ENCODE measurements at places on chromosomes 6 and 20.

DNA sequence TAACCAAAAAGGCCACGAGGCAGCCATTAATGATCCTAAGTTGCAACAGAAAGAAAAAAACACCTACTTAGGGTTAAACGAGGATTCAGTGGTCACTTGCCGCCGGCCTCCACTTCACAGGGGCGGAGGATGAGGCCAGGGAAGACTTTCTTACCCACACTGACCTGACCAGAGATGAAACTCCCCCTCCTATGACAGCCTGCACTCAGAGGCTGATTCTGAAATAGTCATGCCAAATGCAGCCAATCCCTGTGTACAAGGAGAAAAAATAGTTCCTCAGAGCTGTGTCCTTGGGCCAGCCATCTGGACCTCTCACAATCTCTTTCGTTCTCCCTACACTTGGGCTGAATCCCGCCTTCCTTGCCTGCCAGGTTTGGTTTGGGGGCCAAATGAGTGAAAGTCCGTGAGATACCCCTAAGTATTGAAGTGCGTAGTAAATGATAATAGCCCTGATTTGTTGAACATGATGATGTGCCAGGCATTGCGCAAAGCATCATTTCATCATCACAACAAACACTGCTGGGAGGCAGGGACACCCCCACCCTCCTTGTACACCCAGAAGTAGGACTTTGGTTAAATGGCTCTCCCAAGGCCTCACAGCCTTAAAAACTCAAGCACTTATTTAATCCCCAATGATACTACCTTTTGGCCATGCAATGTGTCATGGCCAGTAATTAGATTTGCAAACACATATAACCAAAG is 3.2 kb upstream of the IRF4 start:
- no peak for DNase-seq

DNA sequence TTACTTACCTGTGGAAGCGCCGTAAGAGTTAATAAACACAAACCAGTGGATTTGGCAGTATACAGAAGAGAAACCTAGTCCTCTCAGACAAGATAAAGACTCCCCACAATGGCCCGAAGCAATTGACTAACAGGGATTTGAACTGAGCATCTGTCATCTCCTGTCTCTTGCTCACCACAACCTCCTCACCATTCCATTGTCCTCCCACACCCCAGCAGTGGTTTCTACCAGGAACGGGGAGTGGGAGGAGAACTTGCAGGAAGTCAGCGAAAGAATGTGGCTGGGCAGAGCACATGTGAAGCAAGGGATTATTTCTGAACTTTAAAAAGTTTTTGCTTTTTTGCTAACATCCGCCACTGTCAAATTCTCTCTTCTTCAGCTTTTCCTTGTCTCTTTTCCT is 24.6 kb upstream of the TAAR1 start:
- DNase-seq: no peak

DNA sequence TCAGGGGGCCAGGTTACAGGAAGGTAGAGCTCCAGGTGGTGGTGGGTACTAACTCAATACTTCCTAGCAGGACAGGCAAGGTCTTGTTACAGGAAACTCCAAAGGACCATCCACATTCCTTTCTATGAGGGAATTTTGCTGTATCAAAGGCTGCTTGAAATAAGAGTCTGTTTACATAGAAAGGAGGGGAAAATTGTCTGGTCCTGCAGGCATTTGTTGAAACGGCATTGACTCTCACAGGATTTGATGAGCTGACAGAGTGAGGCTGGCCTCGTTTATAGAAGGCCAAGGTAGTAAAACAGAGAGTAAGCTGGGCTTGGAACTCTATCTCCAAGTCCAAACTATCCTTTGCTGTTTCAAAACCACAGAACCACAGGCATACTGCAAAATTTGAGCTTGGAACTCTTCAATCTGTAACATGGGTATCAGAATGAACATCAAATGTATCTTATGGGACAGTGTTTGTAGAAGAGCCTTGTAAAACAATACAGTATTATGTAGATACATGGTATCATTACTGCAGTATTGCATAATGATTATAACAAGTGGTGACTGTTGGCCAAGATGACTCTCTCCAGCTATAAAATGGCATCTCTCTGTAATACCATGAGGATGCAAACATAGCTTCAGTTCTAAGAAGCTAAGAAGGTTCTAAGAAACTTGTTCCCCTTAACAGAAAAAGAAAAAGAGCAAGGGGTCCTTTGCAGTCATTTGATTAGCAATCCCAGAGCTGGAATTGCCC is 61.5 kb downstream of the TRAM2 start:
- no peak for DNase-seq

GRCh38 chr6:122385857-122386612 is 13.4 kb upstream of the HSF2 start:
- DNase-seq: no peak

DNA sequence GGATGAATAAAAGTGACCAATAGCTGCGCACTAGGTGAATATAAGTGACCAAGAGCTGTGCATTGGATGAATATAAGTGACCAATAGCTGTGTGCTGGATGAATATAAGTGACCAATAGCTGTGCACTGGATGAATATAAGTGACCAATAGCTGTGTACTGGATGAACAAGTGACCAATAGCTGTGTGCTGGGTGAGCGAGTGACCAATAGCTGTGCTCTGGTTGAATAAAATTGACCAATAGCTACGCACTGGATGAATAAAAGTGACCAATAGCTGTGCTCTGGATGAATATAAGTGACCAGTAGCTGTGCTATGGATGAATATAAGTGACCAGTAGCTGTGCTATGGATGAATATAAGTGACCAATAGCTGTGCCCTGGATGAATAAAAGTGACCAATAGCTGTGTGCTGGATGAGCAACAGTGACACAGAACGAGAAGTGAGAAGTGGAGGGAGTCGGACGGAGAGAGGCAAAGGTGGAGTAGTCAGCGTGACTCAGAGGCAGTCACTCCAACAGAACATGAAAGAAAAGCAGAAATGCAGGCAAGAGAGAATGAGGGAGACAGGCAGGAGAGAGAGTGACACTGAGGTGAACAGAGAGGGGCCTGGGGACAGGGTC is 38.5 kb downstream of the RBM38 start:
- DNase-seq: no peak

DNA sequence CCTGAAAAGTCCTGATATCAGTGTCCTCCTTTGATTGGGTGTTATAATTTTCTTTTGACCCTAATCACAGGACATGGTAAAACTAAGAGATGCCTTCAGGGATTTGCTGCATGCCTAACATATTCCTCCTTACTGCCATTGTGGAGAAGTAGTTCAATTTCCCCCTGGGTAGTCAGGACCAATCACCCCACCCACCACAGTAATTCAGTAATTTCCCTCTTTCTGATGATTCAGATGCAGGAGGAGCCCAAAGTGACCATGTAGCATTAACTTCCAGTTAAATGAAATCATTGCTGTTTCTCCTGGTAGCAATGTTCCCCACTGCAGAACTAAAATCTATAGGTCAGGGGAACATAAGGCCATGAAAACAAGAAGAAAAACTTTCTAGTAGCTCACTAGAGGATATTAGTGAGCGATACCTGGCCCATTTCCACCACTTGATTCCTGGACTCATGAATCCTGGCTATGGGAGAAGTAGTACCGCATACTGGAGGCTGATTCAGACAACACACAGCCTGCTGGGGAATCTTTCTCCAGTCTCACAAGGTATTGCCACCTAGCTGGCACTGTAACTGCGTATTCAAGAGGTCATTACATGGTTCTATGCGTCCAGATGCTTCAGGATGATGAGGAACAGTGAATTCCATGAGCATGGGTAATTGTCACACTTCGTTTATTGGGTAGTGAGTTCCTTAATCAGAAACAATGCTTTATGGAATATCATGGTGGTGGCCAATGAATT is 561.2 kb downstream of the HAO1 start:
- DNase-seq: no peak

DNA sequence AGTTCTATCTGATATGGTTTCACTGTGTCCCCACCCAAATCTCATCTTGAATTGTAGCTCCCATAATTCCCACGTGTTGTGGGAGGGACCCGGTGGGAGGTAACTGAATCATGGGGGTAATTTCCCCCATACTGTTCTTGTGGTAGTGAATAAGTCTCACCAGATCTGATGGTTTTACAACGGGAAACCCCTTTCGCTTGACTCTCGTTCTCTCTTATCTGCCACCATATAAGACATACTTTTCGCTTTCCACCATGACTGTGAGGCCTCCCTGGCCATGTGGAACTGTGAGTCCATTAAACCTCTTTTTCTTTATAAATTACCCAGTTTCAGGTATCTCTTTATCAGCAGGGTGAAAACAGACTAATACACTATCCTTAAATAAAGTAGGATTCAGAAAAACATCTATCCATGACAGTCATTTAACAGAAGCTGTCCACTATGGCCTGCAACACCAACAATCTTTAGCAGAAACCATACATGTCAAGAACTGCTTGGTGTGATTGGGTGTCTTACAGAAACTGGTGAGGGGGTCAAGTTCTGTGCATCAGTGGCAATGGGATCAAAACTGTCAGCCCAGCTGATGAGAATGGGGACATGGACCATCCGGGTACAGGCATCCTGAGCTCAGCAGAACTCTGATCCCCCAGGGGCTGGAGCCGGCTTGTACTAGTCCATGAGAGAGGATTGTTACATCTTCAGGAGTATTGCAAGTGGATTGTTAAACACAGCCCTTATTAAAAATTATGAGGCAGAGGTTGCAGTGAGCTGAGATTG is 59.2 kb downstream of the SCML4 start:
- no peak for DNase-seq

GRCh38 chr6:34386316-34387137 is 5.9 kb downstream of the NUDT3 start:
- DNase-seq: no peak

- no peak for DNase-seq
These were observed 157.2 kb upstream of the CARMIL1 start for GRCh38 chr6:25122001-25122400.

- peak; percentile 81 for DNase-seq
These were observed 94.0 kb downstream of the SHLD1 start for GRCh38 chr20:5844063-5844681.

GRCh38 chr6:106574741-106575458 is 54.4 kb downstream of the RTN4IP1 start:
- DNase-seq: no peak

- DNase-seq: no peak
These were observed 831.2 kb downstream of the KIF16B start for GRCh38 chr20:15742087-15742486.

GRCh38 chr6:105401247-105402089 is 1.4 kb downstream of the PREP start:
- no peak for DNase-seq

GRCh38 chr6:73308712-73309534 is 45.2 kb downstream of the DPPA5 start:
- DNase-seq: no peak

GRCh38 chr6:158837684-158838625 is 18.8 kb upstream of the EZR start:
- no peak for DNase-seq

GRCh38 chr6:15444081-15444731 is 198.3 kb downstream of the JARID2 start:
- DNase-seq: no peak

- DNase-seq: no peak
These were observed 40.5 kb downstream of the HMGN3 start for GRCh38 chr6:79193971-79194370.

- DNase-seq: no peak
These were observed 340.4 kb downstream of the SYNE1 start for GRCh38 chr6:152296648-152297376.

- DNase-seq: no peak
These were observed 37.1 kb downstream of the GINS1 start for GRCh38 chr20:25444556-25444955.

DNA sequence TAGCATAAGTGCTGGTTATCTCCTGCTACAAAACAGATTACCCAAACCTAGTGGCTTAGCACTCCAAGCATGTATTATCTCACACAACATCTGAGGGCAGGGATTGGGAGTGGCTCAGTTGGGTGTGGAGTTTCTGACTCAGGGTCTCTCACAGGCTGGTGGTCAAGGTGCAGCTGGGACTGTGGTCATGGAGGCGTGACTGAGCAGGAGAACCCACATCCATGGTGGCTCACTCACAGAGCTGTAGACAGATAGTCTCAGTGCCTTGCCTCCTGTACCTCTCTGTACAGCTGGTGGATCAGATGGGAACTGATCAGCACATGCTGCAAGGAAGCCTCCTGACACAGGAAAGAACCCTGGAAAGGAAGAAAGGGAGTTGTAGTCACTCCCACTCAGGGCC is 83.1 kb upstream of the CST7 start:
- DNase-seq: no peak

GRCh38 chr6:16494793-16495192 is 256.4 kb downstream of the GMPR start:
- DNase-seq: no peak

DNA sequence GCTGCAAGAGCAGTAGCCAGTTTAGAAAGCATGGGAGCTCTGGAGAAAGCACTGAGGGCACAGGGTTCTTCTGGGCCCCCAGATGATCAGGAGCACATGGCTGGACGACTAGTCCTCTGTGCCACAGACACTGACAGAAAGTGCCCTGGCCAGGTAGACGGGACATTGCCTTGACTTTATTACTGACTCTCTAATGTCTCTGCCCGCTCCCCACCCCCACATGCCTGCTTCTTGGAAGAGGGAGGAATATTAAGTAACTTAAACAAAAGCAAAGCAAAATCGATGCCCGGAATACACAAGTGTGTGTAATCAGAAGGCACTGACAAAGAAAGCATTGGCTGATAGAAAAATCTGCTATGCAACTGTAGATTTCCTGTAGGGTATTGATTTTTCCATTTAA is 99.3 kb downstream of the SOBP start:
- no peak for DNase-seq

GRCh38 chr6:24228681-24229255 is 102.8 kb downstream of the NRSN1 start:
- DNase-seq: no peak

- no peak for DNase-seq
These were observed 153.2 kb upstream of the TOP1 start for GRCh38 chr20:40875116-40876085.

DNA sequence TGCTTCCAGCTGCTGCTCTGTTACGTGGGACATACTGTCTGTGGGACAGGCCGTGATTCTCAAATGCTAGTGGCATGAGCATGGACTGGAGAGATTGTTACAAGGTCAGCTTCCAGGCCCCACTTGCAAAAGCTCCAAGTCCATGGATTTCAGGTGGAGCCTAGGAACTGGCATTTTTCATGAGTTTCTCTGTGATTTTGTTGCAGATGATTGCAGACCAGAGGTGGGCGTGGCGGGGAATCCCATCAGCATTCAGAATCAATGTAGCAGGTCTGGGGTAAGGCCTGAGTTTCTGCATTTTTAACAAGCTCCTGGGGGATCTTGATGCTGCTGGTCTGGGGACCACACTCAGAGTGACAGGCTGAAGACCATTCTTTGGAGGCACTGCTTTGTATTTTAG is 2.4 kb upstream of the CDH4 start:
- DNase-seq: no peak

GRCh38 chr6:34574647-34575293 is 18.6 kb upstream of the SPDEF start:
- no peak for DNase-seq

- DNase-seq: no peak
These were observed 126.9 kb downstream of the DHX35 start for GRCh38 chr20:39089029-39089428.

GRCh38 chr6:130982941-130983456 is 80.0 kb downstream of the EPB41L2 start:
- DNase-seq: no peak

- DNase-seq: no peak
These were observed 50.7 kb downstream of the EZR start for GRCh38 chr6:158768436-158768835.

Data from activated naive CD4-positive, alpha-beta T cell treated with Interleukin-2 at 50 U/mL for 16 hours (primary cell).